Mononuclear cell (primary cell): ENCODE measurements at places on chromosomes 16 and 17. TPM values are rescaled to one million over a fixed set of nuclear protein-coding genes. Genes with fewer than 3 reads are reported as not detected.

The CHST6 gene
- total RNA-seq = not detected

The RCVRN gene
- 0.10 TPM for total RNA-seq

The IGSF6 gene
- 13.9 TPM for total RNA-seq

The LRRC37A3 gene
- 22.1 TPM for total RNA-seq

The XAF1 gene
- total RNA-seq = 33.1 TPM

The CMTM2 gene
- 0.52 TPM for total RNA-seq

The SLFN14 gene
- 3.8 TPM for total RNA-seq

The ZNF624 gene
- total RNA-seq = 5.2 TPM

The CCDC92B gene
- total RNA-seq = not detected

The SLC6A2 gene
- total RNA-seq = not detected

The KCNH4 gene
- under 0.01 TPM for total RNA-seq

The STAT5A gene
- 117 TPM for total RNA-seq

The ELMO3 gene
- 0.31 TPM for total RNA-seq
